Stromal cell of bone marrow (primary cell): ENCODE measurements at places on chromosomes 7 and 10.
A peak's percentile ranks its signal among the peaks of the same experiment; 100 is the strongest.

DNA sequence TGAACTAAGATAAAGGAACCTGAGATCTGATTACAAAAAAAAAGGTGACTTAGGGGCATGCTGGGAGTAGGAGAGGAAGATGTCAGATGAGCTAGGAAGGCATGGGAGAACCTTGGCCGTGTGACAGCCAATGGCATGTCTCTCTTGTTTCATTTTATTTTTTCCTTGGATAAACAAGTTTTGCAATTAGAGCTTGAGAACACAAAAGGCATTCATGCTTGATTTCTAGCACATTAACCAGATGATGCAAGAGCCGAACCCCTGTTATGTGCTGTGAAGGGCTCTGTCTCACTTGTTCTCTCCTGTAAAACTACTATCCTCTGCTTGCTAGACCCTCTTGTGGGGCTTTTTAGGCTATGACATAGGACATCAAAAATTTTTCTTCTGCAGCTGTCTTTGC is 134.3 kb upstream of the ASAH2 start:
- DNase-seq, result no peak

DNA sequence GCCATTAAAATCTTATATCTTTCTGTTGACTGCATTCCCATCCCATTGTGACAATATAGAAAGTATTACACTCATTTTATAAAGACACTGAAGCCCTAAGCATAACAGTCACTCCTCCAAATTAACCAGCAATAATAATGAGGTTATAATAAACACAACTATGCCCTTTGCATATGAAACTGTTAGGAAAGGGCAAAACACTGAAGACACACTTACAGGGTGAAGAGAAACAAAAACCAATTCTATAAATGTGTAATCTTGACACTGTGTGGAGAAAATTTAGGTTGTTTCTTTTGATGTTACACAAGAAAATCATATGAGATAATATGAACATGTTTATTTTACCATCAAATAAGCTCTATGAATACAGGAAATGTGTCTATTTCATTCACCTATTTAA is 14.0 kb upstream of the GPR37 start:
- DNase-seq, result no peak

DNA sequence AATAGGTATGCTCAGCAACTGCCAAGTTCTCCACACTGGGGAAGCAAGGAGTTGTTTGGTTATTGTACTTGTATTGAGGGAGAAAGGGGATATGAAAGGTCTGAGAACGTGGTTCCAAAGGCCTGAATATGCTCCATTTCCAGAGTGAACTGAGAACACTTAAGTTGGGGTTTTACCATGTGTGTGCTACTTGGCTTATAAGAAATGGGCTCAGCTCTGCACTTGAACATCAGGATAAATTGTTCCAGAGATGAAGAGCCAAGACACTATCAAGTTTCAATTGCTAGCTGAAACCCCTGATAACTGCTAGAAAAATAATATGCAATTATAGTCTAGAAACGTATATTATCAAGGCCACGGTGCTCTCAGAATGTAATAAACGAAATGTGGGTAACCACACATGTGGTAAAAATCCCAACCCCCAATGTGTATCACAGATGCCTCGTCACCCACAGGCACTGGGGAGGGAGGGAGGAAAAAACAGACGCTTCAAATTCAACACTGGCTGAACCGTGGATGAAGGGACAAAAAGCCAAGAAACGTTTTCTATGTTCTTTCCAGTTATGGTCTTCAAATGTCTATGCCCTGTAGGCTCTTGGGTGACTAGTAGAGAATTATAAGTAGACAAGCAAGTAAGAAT is 16.3 kb downstream of the ELMO1 start:
- no peak for DNase-seq

DNA sequence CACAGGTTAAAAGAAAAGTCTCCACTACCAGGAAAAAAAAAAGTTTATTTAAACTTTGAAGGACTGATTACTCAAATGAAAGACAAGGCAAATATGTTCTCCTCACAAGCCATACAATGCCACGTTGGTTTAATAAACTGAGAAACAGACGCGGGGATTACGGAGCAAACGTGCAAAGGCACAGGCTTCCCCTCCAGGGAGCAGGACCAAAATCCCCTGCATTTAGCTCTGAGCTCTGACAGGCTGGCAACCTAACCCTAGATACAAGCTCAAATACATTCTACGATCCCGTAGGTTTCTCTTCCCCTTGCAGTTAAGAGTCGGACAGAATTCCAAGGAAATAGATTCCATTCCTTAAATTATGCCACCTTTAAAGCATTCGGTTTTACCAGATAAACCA is 7.7 kb upstream of the GRB10 start:
- DNase-seq, result no peak

GRCh38 chr10:97781618-97782331 is 10.0 kb upstream of the SFRP5 start:
- no peak for DNase-seq

- DNase-seq, result no peak
Observed at GRCh38 chr7:98993024-98993897, 114.9 kb downstream of the TRRAP start.

DNA sequence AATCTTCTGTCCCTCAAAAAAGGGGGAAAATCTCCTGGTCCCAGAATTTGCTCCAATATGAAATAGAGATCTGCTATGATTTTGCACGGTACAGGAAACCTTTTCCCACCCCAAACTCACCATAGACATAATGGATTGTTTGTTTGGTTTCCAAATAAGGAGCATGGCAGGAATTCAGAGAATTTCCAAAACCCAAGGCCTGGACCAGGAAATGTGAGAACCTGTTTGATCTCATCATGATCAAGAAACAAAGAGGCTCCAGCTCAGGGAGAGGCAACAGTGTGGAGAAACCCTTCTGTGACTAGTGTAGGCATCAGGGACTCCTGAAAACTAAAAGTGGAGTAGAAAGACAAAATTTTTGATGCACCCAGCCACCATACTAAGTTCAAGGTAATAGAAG is 1548.1 kb upstream of the LRRTM3 start:
- no peak for DNase-seq

DNA sequence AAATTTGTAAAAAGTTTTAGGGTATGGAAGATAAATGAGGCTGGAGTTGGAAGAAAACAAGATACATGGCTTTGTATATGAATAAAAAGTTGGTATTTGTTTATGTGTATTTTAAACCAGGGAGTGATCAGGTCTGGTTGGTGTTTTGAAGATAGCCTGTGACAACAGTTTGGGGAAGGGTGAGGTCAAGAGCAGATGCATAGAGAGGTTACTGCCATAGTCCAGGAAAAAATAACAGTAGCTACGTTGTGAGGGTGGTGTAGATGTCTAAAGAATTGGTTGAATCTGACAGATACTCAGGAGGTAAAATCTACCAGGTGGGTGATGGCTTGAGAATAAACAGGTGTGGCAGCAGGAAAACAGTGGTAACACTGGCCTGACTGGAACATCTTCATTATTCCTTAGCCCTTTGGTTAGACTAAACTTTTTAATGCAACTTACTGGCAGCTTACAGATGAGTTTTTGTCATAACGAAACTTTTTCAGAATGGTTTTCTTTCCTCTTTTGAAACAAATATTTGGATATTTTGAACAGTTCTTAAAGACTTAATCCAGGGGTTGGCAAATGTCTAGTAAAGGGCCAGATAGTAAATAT is 25.5 kb downstream of the ZNRF2 start:
- no peak for DNase-seq

DNA sequence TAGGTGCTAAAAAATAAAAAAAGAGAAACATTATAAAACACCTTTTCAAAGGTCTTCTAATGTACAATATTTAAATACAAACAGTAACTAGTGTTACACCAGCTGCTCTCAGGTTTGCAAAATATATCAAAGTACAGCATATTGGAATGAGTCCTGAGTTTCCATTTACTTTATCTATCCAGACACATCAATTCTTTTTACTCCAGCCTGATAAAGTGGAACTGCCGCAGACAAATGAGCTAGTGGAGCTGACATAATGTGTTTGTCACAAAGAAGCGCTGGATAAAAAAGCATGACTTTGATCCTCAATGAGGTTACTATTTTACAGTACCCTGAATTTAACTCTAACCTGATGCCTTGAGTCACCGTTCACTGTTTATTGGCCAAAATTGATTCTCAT is 1243.1 kb downstream of the GATA3 start:
- no peak for DNase-seq

DNA sequence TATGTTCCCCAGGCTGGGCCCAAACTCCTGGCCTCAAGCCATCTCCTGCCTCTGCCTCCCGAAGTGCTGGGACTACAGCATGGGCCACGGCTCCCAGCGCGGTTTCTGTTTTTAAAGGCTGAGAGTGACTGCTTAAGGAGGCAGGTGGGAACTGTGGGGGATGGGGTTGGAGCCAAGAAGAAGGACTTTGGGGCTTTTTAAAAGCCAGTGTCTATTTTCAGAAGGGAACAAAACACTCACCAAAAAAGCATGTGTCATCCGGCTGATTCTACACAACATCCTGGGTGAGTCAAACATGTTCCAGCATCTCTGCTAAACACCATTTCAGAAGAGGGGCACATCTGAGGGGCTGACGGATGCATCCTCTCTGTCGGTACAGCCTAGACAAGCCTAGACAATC is 824.5 kb downstream of the TYW1 start:
- peak; percentile 6 for DNase-seq

DNA sequence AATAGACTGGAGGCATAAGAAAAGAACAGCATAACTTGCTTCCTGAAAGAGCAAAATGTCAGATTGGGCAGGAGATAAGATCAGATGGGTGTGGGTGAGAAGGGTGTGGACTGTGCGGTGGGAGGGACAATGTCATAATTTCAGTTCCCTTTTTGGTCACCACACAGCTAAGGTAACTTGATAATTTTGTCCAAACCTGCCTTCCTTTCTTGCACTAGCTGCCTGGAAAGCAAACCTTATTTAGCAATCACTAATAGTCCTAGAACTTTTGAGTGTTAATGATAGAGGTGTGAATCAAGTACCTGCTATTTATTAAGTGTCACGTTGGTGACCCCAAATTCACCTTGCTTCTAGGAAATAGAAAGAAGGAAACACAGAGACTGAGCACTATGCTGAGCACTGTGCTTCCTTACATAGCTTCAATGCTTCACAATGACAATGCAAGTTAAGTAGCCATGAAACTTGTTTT is 72.4 kb upstream of the SP4 start:
- no peak for DNase-seq

DNA sequence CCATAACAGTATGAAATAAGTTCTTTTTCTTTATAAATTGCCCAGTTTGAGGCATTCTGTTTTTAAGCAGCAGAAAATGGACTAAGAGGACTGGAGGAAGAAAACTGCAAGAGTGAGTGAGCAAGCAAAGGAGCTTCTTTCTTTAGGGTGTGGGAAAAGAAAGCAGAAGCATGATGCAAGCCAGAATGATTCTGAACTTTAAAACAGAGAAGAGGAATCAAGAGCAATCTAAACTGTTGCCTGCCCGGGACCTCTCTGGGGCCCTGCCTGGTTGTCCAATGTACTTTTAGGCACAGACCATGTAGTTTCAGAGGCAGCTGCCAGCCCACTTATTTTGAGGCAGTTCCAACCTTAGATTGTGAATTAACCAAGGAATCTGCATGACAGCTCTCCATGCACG is 186.3 kb downstream of the PLPP4 start:
- no peak for DNase-seq

- no peak for DNase-seq
Observed at GRCh38 chr10:68900427-68901104, 549 bp upstream of the DDX50 start.
